Activated gamma-delta T cell treated with anti-CD3 and anti-CD28 coated beads, Interleukin-2, amount 50 U/mL, for 16 hours (primary cell): ENCODE measurements at places on chromosomes 4 and X.

GRCh38 chr4:123783151-123783790 is 386.7 kb downstream of the SPRY1 start:
- no peak for DNase-seq

- DNase-seq, result no peak
Observed at GRCh38 chr4:52783069-52783468, 31.8 kb upstream of the ERVMER34-1 start.

DNA sequence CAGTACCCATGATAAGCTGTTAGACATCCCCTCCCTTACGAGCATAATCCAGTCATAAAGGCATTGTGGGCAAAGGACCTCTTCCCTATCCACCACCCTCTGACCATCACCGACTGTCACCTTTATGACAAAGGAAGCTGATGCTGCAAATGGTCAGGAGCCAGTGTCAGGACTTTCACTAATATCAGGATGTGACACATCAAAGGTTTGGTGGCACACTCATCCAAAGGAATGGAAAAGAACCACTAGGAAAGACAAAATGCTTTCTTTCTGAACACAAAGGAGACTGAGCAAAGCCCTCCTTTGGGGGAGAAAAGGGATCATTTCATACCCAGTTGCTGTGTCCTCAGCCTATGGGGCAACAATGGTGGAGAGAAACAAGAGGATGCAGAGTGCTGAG is 66.9 kb upstream of the PROM1 start:
- no peak for DNase-seq

DNA sequence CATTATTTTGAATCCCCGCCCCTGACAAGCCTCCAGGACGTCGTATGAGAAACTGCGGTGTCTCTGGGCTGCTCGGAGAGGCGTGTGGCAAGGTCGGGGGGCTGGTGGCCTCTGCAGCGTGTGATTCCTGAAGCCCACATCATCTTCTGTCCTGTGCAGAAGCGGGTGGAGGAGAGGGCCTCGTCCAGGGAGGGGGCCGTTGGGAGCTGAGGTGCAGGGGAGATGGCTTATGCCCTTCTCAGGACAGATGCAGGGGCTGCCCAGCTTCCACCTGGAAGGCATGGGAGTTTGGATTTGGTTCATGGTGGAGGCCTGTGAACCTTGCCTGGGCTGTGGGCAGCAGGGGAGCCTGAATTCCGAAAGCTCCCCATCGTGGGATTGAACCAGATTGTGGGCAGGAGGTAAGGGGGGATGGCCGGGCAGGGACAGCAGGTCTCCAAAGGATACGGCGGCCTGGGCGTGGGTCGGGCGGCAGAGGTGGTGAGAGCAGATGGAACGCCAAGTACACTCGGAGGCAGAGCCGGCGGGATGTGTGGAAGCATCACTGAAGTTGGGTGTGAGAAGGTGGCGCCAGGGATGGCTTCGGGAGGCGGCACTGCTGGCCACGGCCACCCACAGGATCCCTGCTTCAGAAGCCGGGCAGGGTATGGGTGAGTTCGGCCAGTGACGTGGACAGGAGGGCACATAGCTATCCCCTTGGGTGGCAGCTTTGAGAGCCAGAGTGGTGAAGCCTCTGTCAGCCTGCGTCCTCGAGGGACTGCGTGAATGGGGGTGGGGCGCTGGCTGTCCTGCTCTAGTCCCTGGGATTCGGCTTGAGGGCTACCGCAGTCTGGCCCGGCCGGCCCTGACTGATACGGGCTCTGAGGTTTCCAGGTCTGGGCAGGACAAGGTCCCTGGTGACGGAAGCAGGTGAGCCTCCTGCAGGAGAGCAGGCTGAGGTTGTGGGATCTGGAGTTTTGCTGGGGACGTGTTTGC is 76.3 kb upstream of the ADRA2C start:
- no peak for DNase-seq

GRCh38 chrX:109357706-109358105 is 124.2 kb downstream of the GUCY2F start:
- DNase-seq, result no peak

GRCh38 chrX:110341189-110342035 is 17.2 kb upstream of the RTL9 start:
- no peak for DNase-seq

- DNase-seq, result no peak
Observed at GRCh38 chrX:140766024-140766611, 56.6 kb downstream of the LINC00632 start.

DNA sequence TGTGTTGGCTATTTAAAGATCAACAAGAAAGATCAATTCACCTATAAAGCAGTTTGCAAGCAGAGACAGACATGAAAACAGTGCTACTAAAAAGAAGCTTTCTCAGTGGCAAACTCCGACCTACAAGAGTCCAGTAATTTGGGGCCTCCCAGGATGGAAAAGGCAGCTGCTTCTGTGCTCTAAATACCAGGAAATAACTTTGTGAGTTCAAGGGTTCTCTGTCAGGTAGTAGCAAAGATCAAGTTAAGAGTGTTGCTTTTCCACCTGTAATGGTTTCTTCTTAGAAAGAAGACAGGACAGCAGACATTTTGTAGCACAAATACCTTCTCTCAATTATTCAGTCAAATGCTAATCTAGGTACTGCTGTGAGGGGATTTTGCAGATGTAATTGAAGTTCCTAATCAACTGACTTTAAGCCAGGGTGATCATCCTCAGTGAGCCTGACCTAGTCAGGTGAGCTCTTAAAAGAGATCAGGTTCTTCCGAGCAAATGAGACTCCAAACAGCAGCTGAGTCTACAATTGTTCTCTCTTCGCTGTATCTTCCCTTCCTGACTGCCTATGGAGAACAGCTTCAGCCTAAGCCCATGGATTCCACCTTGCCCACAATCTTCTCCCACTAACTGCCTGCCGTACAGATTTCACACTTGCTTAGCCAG is 13.5 kb downstream of the ANKRD17 start:
- no peak for DNase-seq

DNA sequence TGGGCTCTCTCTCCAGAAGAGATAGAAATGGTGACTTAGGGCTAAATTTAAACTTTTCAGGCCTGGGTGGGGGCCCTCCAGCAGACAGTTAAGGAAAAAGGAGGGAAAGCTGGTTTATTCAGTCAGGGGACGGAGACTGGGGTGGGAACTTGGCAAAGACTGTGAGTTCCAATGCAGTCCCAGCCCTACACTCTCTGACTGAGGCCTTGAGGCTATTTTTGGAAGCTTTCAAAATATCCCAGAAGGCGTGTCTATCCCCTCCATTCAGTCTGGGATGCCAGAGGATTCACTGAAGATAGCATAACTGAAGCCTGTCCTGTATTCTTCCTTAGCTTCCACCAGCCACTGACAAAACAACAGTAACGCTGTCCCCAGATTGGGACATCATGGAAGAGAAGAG is 32.1 kb upstream of the MSN start:
- no peak for DNase-seq

DNA sequence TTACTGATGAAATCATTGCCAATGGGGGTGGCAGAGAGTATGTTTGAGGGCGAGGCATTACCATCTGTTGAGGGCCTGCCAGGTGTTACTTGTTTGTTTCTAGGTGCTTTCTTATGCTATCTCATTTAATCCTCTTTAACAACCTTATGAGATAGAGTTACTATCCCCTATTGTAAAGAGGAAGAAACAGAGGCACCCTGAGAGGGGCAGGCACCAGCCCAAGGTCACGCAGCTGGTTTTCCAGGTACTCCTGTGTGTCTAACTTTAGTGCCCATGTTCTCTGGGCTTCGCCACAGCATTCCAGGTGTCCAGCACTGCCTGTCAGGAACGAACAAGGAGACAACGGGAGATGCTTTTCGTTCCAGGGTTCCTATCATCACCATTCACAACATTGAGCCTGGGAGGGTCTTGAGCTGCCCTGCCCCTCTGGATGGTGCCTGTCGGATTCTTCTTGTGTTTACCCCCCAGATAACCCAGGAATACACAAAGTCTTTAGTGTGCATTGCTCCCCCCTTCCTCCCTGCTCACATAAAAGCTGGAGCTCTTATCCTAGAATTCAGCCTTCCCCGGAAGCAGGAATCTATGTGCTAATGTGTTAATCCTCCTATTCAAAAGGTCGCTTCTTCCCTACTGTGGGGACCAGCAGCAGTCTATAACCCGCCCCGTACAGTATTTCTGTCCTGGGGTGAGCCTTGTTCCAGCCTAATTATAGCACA is 24.9 kb upstream of the GPC4 start:
- no peak for DNase-seq

- no peak for DNase-seq
Observed at GRCh38 chrX:47234583-47234982, 1.8 kb downstream of the USP11 start.

GRCh38 chr4:630656-631055 is 5.3 kb downstream of the PDE6B start:
- DNase-seq, result no peak

DNA sequence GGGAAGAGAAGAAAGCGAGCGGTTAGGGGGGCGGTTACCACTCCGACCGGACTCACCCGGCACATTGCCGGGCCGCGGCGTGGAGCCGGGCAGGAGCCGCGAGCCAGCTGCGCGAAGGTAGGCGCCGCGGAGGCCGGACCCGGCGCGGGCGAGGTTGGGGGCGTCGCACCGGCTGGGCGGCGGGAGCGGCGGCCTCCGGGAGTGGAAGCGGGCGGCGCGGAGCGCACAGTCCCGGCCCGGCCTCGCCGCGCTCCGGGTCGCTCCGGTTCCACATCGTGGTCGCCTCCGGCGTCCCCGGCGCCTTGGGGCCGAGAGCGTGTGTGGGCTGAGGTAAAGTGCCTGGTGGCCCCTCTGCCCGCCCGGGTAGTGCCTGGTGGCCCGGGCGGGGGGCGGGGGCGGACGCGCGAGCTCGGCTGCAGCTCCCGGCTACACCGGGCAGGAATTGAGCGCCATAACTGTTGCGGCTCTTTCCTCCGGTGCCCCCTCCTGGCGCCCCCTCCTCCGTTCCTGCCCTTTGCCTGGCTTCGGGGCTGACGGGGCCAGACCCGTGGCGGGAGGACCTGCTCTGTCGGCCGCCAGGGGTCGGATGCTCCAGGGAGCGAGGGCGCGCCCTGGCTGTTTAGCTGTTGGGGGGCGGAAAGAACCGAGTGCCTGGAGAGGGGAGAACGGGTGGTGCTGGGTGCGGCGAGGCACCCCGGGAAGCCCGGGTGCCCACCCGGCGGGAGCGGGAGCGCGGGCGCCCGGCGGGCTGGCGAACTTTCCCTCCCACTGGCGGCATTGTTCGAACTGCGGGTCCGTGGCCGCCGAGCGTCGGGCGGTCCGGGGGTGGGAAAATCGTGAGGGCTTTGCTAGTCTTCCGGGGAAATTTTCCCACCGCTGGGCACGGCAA is 626 bp downstream of the JADE3 start:
- DNase-seq, result no peak

GRCh38 chrX:21926116-21926515 is 14.4 kb upstream of the SMS start:
- DNase-seq, result no peak

GRCh38 chr4:73013310-73013709 is 56.2 kb downstream of the COX18 start:
- no peak for DNase-seq

- peak; percentile 42 for DNase-seq
Observed at GRCh38 chrX:39874202-39874816, 223.4 kb downstream of the BCOR start.

DNA sequence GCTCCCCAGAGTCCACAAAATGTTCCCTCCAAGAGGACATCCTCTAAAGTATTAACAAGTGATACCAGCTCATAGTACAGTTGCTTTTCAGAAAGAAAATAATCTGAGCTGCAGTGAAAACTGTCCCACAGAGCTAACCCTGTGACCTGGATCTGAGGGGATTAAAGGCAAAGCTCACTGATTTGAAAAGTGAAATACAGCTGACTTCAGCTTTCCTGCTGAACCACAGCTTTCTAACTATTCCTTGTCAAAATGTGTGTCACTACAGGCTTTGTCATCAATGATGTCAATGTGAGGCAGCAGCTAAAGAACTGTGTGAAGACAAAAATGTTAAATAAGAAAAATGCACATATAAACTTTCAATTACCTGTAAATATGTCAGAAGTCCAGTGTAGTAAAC is 36.9 kb downstream of the DCHS2 start:
- DNase-seq, result no peak

- no peak for DNase-seq
Observed at GRCh38 chr4:100169491-100170485, 20.5 kb downstream of the DDIT4L start.

DNA sequence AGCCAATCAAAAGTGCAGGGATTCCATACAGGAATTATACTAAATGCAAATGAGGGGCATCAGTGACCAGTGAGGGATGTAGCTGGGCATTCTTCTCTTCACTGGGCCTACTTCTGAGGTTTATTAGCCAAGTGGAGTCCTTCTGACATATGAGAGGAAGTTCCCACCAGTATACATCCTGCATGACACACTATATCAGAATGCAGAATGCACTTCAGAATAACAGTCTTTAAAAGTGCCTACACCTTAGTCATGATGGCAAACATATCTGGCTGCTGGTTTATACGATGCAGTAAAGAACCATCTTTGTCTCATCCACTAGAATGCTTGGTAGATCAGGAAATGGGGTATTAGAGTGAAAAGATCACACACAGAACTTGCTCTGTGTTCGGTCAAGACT is 180.3 kb upstream of the PPARGC1A start:
- no peak for DNase-seq

DNA sequence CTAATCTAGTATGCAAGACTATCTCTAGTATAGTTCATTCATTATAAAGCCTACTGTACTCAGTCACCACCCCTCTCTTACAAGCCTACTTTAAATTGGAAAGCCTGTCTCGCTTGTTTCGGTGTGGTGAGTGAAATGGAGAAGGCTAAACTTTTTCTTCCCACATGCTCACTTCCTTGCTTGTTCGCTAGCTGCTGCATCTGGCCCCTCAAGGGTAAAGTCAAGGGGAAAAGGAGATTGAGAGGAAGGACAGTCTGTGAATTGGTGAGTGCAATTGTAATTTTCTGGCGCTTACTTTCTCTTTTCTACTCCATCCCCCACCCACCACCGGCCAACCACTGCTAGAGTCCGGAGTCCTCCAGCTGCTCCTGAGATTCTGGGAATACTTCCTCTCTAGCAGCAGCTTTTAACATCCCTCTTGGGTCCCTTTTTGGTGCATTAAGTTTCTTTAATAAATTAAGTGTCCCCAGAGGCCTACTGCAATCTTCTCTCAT is 12.1 kb upstream of the ARAP2 start:
- no peak for DNase-seq

DNA sequence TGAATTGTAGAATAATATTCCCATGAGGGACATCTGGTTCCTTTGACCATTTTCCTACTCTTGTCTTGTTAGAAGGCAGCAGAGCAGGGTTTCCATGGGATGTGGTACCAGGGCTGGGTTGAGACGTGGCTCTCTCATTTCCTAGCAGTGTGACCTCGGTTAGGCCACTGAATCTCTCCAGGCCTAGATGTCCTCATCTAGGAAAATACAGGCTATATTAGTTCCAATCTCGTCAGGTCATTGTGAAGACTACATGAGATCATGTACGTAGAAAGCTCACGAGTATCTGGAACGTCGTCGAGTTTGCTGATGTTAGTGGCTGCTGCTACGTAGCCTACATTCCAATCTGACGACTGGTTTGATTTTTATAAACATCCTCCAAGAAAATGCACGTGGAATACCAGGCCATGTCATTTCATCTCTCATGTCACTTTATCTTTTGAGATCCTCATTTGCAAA is 278.2 kb upstream of the GATB start:
- no peak for DNase-seq

- DNase-seq, result no peak
Observed at GRCh38 chr4:135201081-135201480, 999.5 kb upstream of the PABPC4L start.
